Right renal pelvis (tissue), 4 donors: ENCODE measurements at places on chromosomes 5 and 9.

DNA sequence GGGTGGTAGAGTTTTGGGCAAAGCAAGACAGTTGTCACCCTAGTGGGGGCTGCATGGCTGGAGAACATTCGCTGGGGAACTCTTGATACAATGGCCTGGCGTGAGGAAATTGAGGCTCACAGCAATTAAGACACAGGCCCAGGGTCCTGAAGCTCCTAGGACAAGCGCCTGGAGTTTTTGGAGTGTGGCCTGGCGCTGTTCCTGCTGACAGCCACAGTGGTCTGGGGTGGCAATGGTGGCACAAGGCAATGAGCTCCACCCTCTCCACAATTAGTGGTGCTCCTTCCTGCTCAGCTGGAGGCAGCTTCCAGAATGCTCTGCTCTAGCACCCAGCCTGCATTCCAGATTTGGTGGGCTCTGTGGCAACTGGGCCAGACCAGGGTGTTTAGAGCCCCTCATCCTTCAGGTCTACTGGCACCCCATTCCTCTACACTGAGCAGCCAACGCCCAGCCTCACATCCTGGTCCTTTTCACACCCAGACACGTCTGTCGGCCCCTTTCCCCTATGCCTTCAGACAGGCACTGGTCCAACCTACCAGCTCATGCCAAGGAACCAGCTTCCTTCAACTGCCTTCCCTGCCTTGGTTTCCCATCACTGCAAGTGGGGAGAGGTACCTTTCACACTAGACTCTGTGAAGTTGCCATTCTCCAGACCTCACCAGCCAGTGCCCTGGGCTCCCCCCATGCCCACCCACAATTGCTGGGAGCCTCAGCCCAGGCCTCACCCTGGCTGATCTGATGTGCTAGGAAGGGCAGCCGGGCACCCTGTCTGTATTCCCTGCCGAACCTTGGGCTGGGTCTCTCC is 138.1 kb upstream of the COL5A1 start:
- DNase-seq = no peak

DNA sequence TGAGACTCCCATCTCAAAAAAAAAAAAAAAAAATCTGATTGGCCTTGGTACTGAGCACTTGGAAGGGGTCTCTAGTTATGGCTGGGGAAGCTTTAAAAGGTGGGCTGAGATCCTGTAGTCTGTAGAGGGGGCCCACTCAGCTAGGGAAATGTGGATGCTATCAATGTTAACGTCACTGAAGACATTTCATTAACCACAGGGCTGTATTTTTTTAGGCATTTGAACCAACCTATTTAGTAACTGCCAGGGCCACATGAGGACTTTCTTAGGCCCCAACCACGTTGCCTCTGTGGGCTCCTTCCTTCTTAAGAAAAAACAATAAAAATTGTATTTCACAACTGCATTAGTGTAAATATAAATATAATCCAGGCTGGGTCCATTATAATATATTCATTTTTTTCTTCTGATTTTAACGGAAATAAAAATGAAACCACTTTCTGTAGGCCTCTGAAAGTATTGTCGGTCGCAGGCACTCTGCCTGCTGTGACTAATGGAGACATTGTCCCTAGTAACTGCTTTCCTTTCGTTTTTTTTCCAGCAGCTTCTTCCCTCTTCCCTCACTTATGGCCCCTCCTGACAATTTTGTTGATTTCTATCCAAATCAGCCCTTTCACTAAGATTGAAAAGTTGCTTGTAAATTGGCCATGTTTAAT is 71.6 kb downstream of the GCNT1 start:
- no peak for DNase-seq

DNA sequence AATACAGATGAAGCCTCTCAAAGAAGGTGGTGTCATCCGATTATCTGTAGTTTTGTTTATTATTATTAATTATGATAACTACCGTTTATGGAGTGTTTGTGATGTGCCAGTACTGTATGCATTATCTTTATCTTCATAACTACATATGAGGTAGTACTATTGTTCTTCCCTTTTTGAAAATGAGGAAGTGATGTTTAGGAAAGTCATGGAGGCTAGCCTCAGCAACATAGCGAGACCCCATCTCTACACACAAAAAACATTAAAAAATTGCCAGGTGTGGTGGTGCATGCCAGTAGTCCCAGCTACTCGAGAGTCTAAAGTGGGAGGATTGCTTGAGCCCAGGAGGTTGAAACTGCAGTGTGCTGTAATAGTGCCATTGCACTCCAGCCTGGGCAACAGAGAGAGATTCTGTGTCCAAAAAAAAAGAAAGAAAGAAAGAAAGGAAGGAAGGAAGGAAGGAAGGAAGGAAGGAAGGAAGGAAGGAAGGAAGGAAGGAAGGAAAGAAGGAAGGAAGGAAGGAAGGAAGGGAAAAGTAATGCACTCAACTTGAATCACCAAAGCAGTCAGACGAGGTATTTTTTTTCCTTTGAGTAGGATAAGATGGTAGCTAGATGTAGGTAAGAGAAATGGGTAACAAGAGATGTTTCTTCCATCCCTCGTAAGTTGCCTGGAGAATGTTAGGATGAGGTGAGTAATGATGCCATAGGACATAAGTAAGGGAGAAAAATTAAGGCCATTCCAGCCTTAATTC is 47.8 kb downstream of the PAM start:
- DNase-seq = no peak

DNA sequence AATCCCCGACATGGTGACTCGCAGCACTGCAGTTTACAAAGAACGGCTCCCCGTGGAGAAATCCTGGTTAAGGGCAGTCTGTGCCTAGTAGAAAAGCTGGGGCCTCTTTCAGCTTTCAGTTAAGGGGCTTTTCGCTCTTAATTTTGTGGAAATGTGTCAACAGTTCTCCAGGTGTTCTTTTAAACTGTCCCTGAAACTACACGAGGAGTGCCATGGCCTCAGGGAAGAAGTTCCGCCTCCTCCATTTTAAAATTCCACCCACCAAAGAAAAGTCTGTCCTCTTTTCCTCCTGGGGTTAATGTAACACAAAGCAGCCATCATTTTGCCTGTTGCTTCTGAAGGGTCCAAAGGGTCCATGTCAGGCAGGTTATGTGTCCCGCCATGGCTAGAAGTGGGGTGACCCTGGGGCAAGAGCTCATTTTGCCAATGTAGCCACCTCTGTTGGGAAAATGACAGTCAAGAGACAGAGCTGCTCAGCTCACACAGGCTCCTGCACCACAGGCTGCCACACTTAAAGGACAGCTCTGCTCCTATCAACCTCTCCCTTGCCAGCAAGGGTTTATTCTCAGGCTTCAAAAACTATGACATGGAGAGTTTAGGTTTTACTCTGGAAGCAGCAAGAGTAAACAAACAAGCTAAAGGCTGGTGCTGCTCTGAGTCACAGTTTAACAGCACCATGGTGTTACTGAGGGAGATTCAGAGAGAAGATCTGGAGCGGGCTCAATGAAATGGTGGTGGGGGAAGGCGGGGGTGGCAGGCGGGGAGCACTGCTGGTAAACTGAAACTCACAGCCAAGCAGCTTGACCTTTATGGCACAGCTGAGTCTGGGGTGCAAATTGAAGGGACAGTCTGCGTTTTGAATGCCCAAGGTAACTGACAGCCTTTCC is 3.2 kb downstream of the WHRN start:
- DNase-seq = no peak

DNA sequence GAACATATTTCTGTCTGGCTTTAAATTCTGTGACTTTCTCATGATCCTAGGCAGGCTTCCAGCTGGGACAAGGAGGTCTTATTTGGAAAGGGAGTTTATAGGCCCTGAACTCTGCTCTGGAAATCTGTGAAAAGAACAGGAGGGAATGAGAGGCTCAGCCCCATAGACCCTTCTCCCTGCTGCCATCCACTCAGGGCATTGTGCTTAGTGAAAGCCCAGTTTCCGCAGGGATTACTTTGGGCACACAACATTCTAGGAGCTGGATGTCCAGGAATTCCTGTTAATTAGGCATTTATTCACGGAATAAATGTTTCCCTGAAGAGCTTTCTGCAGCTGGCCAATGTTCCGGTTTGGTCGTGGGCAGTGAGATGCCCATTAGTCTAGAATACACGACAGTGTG is 32.7 kb upstream of the COL15A1 start:
- no peak for DNase-seq

DNA sequence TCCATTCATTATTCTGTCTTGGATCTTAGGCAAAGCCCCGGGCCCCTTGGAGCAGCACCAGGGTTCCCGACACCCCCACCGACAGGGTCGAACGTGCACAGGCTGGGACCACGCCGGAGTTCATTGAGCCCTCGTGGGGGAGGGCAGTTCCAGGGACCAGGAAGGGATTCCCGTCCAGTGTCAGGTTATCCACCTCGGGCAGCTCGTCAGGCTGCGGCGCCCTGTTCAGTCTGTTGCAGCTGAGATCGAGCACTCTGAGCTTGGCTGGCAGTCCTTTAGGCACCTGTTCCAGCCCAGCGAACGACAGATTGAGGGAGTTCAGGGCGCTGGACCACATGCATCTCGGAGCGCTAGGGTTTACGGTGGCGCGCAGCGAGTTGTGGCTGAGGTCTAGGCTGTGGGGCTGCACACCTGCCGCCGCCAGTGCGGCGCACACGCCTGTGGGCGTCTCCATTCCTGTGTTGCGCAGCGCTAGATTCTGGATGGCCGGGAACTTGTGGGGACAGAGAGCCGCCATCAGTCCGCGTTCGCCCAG is 1.1 kb downstream of the CD14 start:
- no peak for DNase-seq

DNA sequence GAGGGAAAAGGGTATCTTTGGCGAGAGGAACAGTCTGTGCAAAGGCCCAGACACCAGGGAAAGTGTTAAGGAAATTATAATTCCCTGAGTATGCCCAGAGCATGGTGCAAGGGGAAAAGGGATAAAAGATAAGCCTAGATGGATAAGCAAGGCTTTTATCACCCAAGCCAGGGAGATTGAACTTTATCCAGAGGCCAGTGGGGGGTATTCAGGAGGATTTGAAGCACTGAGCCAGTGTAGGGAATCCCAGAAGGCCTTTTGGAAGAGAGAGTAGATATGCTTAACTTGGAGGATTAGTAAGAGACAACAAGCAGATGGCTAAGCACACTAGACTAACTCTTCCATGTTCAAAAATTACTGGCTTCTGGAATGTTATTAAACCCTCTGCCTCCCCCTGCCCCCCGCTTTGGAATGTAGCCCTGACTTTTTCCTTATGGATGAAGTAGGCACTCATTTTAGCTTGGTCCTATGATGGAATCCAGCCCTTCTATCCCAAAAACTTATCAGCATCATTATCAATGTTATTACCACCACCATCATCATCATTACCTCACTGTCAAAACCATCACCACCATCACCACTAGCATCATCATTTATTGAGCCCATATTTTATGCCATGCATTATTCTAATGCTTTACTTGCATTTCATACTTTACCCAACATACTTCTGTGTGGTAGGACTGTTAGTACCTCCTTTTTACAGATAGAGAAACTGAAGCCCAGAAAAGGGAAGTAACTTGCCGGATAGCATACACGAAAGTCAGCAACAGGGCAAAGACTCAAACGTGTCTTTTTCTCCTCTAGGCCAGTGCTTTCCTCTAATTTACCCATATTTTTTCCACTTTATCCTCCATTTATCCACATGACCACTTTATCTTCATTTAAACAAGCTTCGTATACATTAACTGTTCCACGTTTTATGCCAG is 237.0 kb downstream of the PAPPA start:
- DNase-seq = no peak

DNA sequence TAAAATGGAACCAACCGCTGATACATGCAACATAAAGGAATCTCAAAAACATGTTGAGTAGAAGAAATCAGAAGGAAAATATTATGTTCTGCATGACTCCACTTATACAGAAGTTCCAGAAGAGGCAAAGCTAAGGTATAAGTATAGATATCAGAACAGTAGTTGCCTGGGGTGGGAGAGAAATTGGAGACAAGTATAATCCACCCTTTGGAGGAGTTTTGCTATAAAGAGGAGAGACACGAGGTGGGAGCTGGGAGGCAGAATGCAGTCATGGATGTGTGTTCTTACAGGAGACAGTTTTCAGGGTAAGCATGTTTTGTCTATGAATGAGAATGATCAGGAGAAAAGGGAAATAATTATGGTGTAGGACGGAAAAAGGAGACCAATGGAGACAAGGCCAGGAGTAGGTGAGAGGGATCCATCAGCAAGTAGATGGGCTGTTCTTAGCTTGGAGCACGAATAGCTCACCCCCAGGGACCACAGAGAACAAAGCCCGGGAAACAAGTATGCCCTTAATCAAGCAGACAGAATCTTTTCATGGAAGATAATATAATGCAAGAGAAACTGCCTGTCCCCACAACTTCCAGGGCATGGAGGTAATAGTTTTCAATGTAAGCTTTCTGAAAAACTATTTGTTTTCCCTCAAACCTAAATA is 72.2 kb downstream of the MED27 start:
- no peak for DNase-seq

- peak; percentile 5 for DNase-seq
Observed at GRCh38 chr9:132690696-132691095, 20.4 kb downstream of the GTF3C4 start.

DNA sequence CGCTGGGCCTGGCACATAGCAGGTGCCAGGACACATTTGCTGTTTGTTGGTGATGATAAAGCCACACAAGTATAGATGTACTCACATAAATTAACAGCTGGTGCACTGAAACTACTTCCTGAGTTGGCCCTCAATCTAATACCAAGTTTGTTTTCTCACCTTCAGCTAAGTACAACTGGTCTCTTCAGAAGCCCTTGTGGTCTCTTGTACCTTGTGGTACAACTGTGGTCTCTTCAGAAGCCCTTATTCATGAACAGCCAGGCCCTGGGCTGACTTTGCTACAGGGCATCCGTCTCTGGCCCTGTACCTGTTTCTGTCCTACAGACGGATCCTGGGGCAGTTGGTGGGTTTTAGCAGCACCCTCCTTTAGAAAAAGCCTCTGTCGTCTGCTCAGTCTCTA is 81.5 kb downstream of the DAB2IP start:
- no peak for DNase-seq

- DNase-seq = no peak
Observed at GRCh38 chr5:92519811-92520632, 1061.0 kb downstream of the NR2F1-AS1 start.

DNA sequence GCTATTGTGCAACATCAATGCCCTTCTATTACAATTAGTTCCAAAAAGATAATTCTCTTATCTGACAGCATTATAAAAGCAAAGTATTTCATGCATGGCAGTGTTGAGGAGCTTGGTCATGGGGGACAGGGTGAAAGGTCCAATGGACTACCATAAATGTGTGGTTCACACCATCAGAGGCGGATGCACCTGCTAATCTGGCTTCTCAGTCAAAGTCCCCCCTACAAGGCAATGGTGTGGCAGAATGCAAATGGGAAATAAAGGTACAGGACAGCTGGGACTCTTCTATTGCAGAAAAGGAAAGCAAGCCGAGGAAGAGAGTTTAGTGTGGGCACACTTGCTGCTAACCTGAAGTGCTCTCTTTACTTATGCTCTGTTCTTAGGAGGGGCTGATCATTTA is 369.1 kb downstream of the NDUFS4 start:
- DNase-seq = no peak
